ENCODE measurements at places on chromosomes 3 and 15. TPM values are rescaled to one million over a fixed set of nuclear protein-coding genes. Genes with fewer than 3 reads are reported as not detected.

GRCh38 chr3:114213292-114213626, 24.1 kb downstream of the ZNF80 start:
- no peak for DNase-seq

GRCh38 chr3:172136330-172136729, 97.0 kb downstream of the FNDC3B start:
- no peak for DNase-seq

GRCh38 chr3:29537889-29538609, 257.2 kb downstream of the RBMS3 start:
- DNase-seq = no peak

DNA sequence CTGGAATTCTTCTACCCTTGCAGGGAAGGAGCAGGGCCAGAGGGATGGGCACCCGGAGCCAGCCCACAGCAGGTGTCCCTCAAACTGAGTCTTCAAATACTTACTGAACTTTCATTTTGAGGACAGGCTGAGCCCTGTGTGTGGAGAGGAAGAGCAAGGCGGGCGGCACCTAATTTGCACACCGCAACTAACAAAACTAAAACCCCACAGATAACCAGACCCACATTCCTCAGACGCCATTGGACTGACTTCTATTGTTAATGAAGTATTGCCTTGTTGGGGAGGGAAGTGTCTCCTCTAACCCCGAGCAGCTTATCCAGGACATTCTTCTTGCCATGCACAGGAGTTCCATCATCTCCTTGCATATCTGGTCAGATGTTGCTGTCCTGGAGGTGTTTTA, 105.2 kb upstream of the NR2E3 start:
- no peak for DNase-seq

GRCh38 chr15:80742081-80742480, 37.1 kb upstream of the CEMIP start:
- DNase-seq = no peak

GRCh38 chr15:55379095-55379494, 29.1 kb downstream of the CCPG1 start:
- no peak for DNase-seq

- DNase-seq = no peak
Measured at GRCh38 chr15:48679952-48680351, 34.4 kb upstream of the FBN1 start.

DNA sequence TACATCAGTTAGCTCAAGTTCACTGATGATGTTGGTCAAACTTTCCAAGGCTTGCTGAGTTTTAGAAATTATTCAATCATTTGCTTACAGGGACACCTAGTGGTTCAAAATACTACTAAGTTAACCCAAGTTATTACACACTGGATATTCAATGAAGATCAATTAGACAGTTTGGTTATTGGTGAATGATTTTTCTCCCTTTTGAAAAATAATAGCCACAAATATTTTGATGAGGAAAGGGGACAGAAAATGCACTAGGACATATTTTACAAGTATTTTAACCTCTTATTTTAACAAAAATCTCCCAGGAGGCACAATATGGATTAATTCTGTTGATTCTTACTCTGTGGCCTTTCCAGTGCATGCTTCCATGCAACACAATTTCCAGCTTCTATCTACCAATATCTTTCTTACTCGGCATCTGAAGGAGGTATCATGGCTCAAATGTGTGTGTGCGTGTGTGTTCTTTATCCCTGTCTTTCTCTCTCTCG, 20.1 kb upstream of the GOLGA6L2 start:
- no peak for DNase-seq

Gene VGLL3
- total RNA-seq = not detected

Gene LYZL4
- total RNA-seq = not detected

Gene LRRIQ4
- 0.23 TPM for total RNA-seq

Gene HPS3
- 35.8 TPM for total RNA-seq

All from activated naive CD8-positive, alpha-beta T cell treated with anti-CD3 and anti-CD28 coated beads, Interleukin-2, amount 10 ng/mL, durations not matched to agents 7 days and 5 days (primary cell).